ENCODE measurements at places on chromosomes 6 and 20.

DNA sequence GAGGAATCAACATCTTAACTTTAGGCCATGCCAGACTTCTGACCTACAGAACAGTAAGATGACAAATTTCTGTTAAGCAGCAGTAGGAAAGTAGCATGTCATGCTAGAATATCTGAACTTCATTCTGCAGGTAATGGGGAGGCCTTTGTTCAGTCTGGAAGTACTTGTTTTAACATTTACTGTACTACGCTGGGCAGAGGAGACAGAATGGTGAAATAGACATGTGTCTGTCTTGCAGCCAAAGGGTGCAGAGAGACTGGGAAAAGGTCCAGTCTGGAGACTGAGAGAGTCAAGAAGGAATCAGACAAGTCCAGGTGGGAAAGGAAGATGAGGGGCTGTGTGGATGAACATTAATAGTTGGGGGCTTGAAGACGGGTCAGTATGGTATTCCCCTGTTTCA, 17.5 kb upstream of the ZBTB2 start:
- H3K27me3 ChIP-seq: no peaks in the 10 kb centered on the region
- DNase-seq: no peak
- H3K27ac ChIP-seq: peak overlapping the region; percentile 88
- H3K36me3 ChIP-seq: peaks cover 65% of the 10 kb centered on the region
- peaks cover 55% of the 10 kb centered on the region for H3K4me1 ChIP-seq
- H3K4me3 ChIP-seq: peak overlapping the region; percentile 25

GRCh38 chr20:50020288-50020687, 37.5 kb downstream of the SNAI1 start:
- no peak for DNase-seq
- H3K4me3 ChIP-seq: no peak overlapping the region
- H3K36me3 ChIP-seq: peaks cover 1% of the 10 kb centered on the region
- no peak overlapping the region for H3K27ac ChIP-seq
- peaks cover 12% of the 10 kb centered on the region for H3K4me1 ChIP-seq

DNA sequence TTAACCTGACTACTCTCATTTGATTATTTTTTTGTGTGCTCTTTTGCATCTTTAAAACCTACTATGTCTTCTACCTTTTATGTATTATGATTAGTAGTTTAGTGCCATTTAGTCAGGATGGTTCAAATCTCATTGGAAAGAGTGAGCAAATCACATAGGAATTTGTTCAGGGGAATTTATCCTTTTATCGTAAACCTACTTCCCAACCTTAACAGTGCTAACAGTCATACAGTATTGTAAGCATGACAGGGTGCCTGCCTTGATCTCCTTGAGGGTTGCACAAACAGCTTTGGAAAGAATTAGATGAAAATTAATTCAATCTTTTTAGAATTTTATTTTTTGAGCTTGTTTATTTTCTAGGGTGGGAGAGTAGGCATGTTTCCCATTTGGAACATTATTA, 18.3 kb downstream of the RNF8 start:
- H3K36me3 ChIP-seq: peaks cover 43% of the 10 kb centered on the region
- DNase-seq: no peak
- peaks cover 27% of the 10 kb centered on the region for H3K4me1 ChIP-seq
- H3K4me3 ChIP-seq: no peak overlapping the region

DNA sequence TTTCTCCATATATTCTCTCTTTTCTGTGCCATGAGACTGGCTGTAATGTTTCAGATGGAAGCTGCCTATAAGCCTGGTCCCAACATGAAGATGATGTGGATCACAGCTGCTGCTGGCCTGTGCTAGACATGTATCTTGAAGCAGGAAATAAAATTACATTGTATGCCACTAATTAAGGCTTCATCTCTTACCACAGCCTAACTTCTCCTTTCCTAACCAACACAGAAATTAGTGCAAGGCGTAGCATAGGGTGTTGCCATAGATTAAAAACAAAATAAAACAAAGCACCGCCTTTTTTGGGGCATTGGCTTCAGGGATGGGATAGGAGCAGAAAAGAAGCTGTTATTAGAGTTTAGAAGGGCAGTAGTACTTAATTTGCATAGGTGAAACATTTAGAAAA, 4.7 kb upstream of the SLC17A4 start:
- no peaks in the 10 kb centered on the region for H3K27me3 ChIP-seq
- H3K27ac ChIP-seq: no peak overlapping the region
- H3K36me3 ChIP-seq: no peaks in the 10 kb centered on the region
- H3K4me3 ChIP-seq: no peak overlapping the region
- peaks cover 5% of the 10 kb centered on the region for H3K4me1 ChIP-seq
- DNase-seq: no peak

GRCh38 chr6:21128601-21129000, 464.9 kb upstream of the SOX4 start:
- no peaks in the 10 kb centered on the region for H3K27me3 ChIP-seq
- no peak overlapping the region for H3K4me3 ChIP-seq
- peaks cover 9% of the 10 kb centered on the region for H3K36me3 ChIP-seq
- H3K4me1 ChIP-seq: peaks cover 2% of the 10 kb centered on the region
- DNase-seq: no peak
- no peak overlapping the region for H3K27ac ChIP-seq

GRCh38 chr6:30795549-30796293, 51.4 kb upstream of the IER3 start:
- no peak overlapping the region for H3K4me3 ChIP-seq
- H3K4me1 ChIP-seq: peaks cover 6% of the 10 kb centered on the region
- DNase-seq: no peak
- H3K27ac ChIP-seq: no peak overlapping the region
- peaks cover 4% of the 10 kb centered on the region for H3K27me3 ChIP-seq

GRCh38 chr6:12504325-12504966, 212.1 kb upstream of the PHACTR1 start:
- no peak for DNase-seq
- H3K27me3 ChIP-seq: peaks cover 11% of the 10 kb centered on the region
- H3K36me3 ChIP-seq: no peaks in the 10 kb centered on the region

DNA sequence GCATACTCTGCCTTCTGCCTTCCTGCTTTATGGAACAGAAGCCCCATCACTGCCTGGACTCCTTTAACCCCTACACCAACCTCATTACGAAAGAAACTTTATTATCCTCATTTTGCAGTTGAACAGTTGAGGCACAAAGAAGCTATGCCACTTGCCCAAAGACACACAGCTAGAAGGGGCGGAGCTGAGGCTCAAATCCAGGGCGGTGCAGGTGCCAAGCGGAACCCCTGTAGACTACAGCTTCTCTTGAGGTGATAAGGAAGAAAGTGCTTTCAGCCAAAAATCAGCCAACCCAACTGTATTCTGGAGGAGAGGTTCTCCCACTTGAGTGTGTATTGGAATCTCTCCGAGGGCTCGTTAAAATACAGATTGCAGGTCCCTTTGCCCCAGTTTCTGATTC, 90.5 kb downstream of the PRND start:
- H3K27me3 ChIP-seq: no peaks in the 10 kb centered on the region
- H3K27ac ChIP-seq: peak overlapping the region; percentile 100
- H3K4me1 ChIP-seq: peaks cover 97% of the 10 kb centered on the region
- peaks cover 79% of the 10 kb centered on the region for H3K36me3 ChIP-seq
- H3K4me3 ChIP-seq: peak overlapping the region; percentile 93
- no peak for DNase-seq

DNA sequence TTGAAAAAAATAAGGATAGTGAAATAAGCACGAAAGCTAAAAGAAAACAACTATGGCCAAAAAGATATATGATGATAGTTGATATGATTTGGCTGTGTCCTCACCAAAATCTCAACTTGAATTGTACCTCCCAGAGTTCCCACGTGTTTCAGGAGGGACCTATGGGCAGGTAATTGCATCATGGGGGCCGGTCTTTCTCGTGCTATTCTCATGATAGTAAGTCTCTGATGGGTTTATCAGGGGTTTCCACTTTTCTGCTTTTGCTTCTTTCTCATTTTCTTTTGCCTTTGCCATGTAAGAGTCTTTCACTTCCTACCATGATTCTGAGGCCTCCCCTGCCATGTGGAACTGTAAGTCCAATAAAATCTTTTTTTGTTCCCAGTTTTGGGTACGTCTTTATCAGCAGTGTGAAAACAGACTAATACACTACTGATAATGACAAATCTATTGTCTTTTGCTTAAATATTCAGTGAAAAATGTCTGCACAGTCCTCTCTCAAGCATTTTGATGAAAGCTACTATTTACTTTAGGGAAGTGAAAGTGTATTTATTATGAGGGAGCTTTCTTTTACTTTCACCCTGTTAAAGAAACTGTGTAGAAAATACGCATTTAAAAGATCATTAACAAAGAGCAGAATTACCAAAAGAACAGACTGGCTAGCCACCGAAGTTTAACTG, 389.1 kb downstream of the HTR1B start:
- H3K4me3 ChIP-seq: no peak overlapping the region
- H3K27ac ChIP-seq: no peak overlapping the region
- H3K4me1 ChIP-seq: no peaks in the 10 kb centered on the region
- no peaks in the 10 kb centered on the region for H3K27me3 ChIP-seq

- no peak overlapping the region for H3K27ac ChIP-seq
- H3K27me3 ChIP-seq: peaks cover 34% of the 10 kb centered on the region
- DNase-seq: no peak
- H3K4me3 ChIP-seq: peak overlapping the region; percentile 63
- peaks cover 18% of the 10 kb centered on the region for H3K36me3 ChIP-seq
Observed at GRCh38 chr20:641516-641875, 11.5 kb downstream of the SRXN1 start.

DNA sequence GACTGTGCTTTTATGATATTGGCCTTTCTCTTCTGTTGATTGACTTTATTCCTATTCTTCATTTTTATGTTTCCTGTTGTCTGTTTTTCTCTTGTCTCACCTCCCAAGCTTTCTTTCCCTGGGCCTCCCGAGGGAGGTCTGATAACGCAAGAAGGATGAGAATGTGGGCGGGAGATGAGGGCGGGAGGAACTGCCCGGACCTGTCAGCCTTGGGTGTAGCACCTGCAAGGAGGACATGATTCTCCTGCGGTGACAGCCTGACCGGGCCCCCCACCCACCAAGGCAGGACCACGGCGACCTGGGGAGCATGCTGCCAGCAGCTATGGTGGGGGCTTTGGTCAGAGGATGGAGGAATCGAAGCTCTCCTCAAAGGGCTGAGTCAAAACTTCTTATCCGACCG, 86.9 kb downstream of the PLEKHG1 start:
- peaks cover 35% of the 10 kb centered on the region for H3K36me3 ChIP-seq
- H3K27ac ChIP-seq: peak overlapping the region; percentile 70
- peak overlapping the region; percentile 49 for H3K4me3 ChIP-seq
- DNase-seq: no peak
- H3K4me1 ChIP-seq: peaks cover 61% of the 10 kb centered on the region

GRCh38 chr20:3646067-3646440, 17.1 kb downstream of the GFRA4 start:
- H3K27ac ChIP-seq: no peak overlapping the region
- DNase-seq: no peak
- no peaks in the 10 kb centered on the region for H3K4me1 ChIP-seq
- H3K4me3 ChIP-seq: no peak overlapping the region
- H3K27me3 ChIP-seq: no peaks in the 10 kb centered on the region
- H3K36me3 ChIP-seq: peaks cover 49% of the 10 kb centered on the region

DNA sequence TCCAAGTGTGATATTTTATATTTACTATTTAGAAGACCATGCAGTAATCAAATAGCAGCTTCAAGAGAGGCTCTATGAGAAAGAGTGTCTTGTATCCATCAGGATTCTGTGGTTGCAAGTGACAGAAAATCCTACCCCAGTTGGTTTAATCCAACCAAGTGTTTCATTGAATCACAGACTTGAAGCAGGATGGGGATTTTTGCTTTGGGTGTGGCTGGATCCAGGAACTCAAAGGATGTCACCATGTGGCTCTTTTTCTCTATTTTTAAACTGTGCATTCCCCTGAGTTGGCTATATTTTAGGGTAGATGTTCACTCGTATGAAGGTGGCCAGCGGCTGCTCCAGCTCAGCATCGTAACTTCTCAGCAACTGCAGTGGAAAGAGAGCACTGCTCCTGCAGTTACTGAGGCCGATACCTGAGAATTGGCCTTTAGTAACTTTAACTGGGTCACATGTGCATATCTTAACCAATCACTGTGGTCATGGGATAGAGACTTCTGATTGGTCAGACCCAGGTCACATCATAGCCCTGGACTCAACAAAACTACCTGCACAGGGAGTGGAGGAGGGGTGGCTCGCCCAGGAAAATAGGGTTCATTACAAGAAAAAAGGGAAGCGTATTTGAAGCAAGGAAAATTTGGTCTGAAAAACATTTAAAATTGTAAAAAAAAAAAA, 396.1 kb upstream of the SULF2 start:
- no peaks in the 10 kb centered on the region for H3K4me1 ChIP-seq
- no peak for DNase-seq
- no peak overlapping the region for H3K27ac ChIP-seq
- H3K36me3 ChIP-seq: peaks cover 6% of the 10 kb centered on the region

DNA sequence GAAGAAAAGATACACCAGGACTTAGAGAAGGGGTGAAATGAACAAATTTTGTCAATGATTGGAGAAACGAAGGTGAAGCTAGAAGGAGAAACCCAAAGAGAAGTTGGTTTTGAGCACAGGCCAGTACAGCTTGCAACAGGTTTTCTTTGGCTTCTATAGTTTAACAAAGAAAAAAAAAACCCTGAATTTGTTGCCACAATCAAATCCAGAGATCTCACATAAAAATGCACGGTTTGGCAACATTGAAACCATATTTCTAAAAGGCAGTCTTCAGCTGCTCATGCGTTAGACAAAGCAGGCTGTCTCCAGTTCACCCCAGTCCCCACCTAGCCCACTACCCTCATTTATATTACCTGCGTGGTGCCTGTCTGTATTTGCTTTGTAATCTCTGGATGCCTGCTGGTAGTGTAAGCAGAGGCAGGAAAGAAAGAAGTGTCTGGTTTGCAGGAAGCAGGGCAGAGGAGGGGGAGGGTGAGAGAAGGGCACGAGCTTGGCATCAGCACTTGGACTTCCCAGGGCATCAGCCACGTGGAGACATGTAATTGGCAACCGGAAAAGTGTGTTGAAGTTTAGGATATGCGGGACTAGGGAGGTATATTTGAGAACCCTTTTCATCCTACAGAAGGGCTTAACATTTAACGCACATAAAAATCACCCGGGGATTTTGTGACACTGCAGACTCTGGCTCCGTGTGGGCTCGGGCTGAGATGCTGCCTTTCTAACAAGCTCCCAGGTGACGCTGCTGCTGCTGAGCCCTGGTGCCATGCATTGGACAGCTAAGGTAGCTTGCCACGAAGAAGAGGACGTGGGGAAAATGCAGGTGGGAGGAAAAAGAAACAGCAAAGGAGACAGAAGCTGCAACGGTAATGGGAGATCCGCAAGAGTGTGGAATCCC, 14.4 kb downstream of the PFDN4 start:
- peaks cover 4% of the 10 kb centered on the region for H3K4me1 ChIP-seq
- H3K27me3 ChIP-seq: no peaks in the 10 kb centered on the region
- H3K27ac ChIP-seq: no peak overlapping the region
- peaks cover 19% of the 10 kb centered on the region for H3K36me3 ChIP-seq
- no peak for DNase-seq

DNA sequence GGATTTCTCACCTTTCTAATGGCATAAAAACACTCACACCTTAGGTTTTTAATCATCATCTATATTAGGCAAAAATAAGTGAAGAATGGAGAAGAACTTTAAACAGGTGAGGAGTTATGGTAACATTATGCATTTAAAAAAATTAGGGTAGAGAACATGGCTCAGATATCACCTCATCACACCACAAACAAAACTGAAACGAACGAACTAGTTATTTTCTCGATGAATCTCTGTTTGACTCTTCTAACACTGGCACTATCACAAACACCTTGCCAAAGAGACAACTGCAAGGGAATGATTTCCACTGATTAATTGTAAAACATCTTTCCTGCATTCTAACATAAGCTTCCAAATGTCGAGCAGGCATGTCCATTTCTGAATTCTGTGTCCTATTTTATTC, 286.1 kb upstream of the GJE1 start:
- no peak for DNase-seq
- H3K4me1 ChIP-seq: no peaks in the 10 kb centered on the region
- H3K27me3 ChIP-seq: no peaks in the 10 kb centered on the region
- no peak overlapping the region for H3K27ac ChIP-seq
- H3K4me3 ChIP-seq: no peak overlapping the region
